Muscle of back (tissue), 13 donors: ENCODE measurements at places on chromosomes 1 and 21.

DNA sequence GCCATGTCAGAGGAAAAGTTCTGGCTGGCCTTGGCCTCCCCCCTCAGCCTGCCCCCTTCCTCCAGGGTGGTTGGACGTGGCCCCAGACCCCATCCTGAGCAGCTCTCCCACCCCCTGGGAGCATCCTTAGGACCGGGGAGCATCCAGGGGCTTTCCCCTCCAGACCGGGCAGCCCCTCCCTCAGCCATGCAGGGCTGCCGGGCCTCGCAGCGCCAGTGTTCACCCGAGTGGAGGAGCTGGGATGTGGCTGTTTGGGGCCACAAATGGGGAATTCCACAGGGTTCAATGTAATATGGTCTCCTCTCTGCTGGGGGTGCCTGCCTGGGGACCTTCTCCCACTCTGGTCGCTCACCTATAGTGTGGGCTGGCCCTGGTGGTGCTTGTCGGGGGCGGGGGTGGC, 4.2 kb upstream of the PFKL start:
- DNase-seq: no peak

DNA sequence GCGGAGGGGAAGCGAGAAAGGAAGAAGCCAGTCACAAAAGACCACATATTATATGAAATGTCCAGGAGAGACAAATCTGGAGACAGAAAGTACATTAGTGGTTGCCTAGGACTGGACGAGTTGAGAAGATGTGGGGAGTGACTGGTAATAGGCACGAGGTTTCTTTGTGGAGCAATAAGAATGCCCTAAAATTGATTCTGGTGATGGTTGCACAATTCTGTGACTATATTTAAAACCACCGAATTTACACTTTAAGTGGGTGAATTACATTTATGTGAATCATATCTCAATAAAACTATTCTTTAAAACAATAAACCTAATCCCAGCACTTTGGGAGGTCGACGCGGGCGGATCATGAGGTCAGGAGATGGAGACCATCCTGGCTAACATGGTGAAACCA, 63.1 kb downstream of the ZNF281 start:
- peak; percentile 53 for DNase-seq

- DNase-seq: peak; percentile 86
Observed at GRCh38 chr1:111754984-111755330, 744 bp upstream of the DDX20 start.

- DNase-seq: no peak
Observed at GRCh38 chr1:160108888-160109662, 6.5 kb upstream of the ATP1A2 start.

DNA sequence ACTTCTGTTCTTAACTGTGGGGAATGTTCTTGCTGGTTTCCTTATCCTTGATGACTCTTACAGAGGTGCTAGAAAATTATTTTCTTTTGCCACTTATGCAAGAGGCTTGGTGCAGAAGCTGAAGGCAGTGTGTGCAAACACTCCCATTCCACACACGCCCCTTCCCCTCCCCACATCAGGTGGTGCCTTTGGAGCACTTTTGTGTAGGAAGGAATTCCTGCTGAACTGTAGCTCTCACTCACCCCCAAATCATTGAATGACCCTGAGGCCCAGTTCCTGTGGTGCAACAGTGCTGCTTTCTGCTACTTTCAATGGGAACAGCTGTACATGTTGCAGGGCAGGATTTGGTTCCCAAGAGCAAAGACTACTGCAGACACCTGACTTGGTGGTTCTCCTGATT, 101.8 kb downstream of the CD247 start:
- DNase-seq: no peak

GRCh38 chr1:921011-921837, 2.5 kb upstream of the SAMD11 start:
- peak; percentile 85 for DNase-seq

DNA sequence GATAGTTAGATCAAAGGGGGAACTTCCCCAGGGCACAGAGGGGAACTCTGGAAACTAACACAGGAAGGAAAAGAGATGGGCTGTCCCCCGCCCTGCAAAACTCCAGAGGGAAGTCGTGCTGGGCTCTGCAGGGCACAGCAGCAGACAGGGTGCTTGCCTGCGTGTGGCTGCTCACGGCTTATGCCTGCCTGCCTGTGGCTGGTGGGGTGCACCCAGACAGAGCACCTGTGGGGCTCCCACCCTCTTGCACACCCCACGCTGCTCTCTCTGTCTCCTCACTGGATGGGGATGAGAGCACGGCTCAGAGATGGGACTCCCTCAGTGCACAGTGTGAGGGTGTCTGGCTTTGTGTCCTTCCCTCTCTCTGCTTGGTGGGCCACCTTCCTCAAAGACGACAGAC, 13.5 kb upstream of the ETV3L start:
- DNase-seq: no peak

DNA sequence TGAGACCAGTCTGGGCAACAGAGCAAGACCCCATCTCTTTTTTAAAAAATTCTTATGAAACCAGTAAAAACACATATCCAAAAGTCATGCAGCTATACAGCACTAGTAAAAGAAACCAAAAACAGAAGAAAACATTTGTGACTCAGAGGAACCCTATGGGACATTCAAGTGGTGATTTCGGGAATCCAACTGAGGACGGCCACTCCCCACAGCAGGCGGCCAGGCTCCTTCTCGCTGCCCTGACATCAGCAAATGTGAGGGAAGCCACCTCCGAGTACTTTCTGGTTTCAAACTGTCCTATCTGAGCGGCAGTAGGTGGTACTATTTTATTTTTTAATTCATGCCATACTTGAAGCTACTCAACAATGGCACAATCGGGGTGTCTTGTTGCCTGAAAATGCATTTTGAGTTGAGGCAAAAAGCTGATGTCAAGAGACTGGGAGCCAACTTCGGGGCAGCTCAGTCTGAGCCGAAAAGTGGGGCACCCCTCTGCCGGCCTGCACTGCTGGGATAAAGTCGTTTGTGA, 3.3 kb downstream of the SUMO3 start:
- no peak for DNase-seq

DNA sequence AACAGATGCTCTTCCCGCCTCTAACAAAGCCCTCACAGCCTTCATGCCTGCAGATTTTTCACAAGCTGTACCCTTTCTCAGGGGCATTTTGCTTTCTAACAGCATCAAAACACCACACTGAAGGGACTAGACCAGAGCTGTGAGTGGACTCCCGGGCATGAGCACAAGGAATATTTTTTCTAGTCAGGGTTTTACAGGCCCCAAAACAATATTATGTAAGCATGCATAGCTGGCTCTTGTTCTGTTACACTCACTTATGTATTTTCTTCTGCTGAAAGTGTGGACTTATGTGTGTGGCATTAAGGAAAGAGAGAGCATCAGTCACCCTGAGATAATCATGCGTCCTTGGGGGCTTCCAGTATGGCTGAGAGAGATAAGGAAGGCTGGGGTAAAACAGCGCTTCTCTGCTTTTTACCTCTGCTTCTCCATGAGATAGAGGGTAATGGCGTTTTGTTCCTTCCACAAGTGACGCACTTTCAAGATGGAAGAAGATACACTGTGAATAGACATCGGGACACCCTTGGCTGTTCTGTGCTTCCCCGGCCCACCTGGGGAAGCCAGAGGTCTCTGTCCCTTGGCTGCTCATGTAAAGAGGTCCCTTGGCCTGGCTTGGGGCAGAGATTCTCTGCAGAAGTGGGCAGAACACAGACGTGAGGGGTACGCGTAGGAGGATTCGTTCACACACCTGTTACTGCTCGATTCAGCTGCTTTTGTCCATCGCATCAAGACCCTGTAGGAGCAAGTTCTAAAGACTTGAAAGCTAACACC, 266.7 kb upstream of the RAB4A start:
- no peak for DNase-seq

DNA sequence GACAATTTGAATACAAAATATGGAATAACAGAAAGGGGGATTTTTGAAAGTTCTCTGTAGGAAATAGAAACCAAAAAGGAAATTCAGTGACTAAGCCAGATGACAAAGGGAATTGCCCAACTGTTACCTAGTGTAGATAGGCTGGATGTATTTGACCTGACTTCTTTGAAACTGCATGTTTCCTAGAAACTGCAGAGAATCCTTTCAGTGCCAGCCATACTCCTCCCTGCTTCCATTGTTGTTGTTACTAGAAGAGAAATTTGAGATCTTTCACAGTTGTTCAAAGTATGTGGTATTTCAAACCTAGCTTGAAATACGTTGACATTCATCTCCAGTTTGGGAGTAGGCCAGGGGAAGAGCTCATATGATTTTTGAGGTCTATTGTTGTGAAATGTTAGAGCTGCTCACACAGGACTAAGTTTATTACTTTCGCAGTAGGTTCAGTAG, 1.8 kb upstream of the GBP5 start:
- no peak for DNase-seq

- DNase-seq: no peak
Observed at GRCh38 chr1:196481616-196482015, 126.6 kb downstream of the KCNT2 start.

DNA sequence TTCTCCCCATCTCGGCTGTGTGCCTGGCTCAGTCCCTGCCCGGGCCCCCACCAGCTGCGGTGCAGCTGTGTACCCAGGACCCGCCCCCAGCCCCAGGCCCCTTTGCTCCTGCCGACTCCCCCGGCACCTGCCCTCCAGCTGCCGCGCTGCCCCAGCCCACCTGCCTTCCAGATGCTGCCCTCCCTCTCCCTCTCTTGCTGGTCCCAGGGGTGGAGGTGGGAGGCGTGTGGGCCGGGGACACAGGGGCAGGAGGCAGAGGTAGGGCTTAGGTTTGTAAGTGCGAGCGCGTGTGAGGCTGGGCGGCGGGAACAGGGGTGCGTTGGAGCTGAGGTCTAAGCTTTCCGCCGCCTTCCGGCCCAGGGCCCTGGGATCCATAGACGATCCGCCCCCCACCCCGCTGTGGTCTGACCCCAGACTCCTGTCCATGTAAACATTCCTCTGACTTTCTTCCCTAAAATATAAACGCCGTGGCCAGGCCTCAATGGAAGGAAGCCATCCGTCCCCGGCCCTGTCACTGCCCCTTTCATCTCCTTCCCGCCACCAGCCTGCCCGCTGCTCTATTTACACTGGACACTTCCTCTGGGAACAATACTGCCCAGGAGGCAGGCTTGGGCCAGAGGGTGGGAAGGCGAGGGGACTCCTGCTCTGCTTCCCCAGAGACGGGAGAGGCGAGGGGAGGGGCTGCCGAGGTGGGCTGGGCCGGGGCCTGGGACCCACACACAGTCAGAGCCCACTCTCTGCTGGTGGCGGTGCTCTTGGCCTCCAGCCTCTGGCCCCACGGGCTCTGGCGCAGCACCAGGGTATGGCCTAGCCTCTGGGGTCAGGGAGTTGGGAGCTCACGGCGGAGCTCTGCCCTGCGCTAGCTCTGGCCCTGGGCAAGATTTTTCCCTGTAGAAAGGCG, 128.3 kb downstream of the CASZ1 start:
- DNase-seq: no peak

DNA sequence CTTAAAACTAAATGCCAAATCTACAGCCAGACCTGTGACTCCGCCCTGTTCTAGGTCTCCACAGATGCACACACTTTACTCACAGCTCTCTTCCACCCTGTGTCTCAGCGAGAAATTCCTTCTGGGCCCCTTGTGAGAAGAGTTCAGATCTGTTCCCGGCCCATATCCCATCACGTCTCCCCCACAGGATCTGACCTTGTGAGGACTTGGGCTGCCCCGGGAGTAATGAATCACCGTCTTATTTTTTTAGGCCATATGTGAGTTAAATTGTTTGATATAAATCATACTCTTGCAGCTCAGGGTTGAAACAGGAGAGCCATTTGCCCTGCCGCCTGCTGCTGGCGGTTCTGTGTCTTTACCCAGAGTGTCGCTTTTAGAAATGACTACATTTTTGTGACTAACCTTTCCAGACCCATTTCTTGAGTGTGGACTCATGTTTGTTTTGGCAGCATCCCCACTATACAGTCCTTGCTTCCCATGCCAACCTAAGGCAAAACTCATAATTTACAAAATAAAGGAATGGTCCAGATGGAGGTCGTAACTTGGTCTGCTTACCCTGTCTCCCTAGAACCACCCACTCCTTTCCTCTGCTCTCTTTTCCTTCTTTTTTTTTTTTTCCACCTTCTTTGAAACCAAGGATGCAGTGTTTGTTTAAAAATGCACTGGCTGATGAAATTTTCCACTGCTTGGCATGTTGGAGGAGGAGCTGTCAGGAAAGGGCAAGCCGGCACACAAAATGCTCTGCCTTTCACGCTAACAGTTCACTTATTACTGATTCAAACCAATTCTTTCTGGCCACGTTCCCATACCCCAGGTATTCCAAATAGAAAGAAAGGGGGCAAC, 98.0 kb upstream of the C1orf105 start:
- peak; percentile 96 for DNase-seq

GRCh38 chr1:33997127-33998036, 133.5 kb downstream of the HMGB4 start:
- no peak for DNase-seq

- DNase-seq: no peak
Observed at GRCh38 chr21:29265690-29266479, 32.8 kb upstream of the BACH1 start.

GRCh38 chr1:219564109-219564508, 48.8 kb downstream of the ZC3H11B start:
- DNase-seq: no peak

DNA sequence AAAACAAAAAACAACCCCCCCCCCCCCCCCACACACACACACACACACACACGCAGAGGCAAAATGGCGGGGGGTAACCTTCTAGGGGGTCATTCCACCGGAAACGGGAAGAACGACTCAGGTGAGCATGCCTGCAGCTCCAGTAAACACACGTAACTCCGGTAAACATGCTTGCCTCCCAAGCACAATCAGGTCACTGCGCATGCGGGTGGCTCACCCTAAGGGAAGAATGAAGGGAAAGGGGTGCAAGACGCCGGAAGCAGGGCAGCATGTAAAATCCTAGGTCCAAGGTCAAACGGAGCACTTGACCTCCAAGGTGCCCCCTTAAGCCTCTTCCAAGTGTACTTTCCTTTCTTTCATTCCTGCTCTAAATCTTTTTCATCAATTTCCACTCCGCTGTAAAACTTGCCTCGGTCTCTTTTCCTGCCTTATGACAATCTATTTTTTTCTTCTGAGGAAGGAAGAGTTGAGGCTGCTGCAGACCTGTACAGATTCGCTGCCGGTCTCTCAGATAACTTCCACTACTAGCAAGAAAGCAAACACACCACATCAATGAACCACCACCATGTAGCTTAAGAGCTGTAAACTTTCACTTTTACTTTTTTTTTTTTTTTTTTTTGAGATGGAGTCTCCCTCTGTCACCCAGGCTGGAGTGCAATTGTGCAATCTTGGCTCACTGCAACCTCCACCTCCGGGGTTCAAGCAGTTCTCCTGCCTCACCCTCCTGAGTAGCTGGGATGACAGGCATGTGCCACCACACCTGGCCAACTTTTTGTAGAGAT, 21.0 kb upstream of the CBR3 start:
- DNase-seq: no peak

DNA sequence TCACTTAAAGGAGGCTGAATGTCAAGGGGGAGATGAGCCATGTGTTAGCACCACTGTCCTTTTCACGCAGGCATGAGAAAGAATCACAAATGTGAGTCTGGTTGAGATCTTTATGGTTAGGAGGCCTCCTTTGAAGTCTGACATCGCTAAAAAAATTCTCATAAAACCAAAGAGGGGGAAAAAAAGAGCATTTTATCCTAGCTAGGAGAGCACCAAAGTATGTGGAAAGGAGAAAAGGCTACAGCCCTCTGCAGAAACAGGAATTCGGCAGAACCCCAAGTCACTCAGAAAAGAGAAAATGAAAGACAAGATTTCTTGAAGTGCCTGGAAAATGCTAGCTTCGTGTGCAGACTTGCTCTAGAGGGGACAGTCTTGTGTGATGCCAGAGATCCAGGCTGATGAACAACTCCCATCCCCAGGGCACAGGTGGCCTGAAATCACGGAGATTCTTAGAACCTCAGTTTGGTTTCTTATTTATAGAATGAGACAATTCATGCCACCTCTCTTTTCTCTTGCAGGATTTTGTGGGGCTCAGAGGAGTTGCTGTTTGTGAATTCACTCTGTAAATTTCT, 61.5 kb downstream of the RUNX1 start:
- no peak for DNase-seq
